ENCODE measurements at places on chromosomes 12 and 14. TPM values are rescaled to one million over a fixed set of nuclear protein-coding genes. Genes with fewer than 3 reads are reported as not detected.

Gene NDUFA12
- 108 TPM for total RNA-seq

Gene CPNE6
- not detected for total RNA-seq

Gene ESRRB
- not detected for total RNA-seq

Gene CD4
- total RNA-seq: 3.2 TPM

Gene SCN8A
- not detected for total RNA-seq

Gene ALDH2
- total RNA-seq: 38.9 TPM

Gene PRR4
- 7.1 TPM for total RNA-seq

Gene KRT72
- not detected for total RNA-seq

Gene MYH6
- not detected for total RNA-seq

Gene MGP
- total RNA-seq: 89.3 TPM

Gene MAP1LC3B2
- total RNA-seq: 1.4 TPM

Gene CMTM5
- not detected for total RNA-seq

Gene PAPLN
- 0.15 TPM for total RNA-seq

DNA sequence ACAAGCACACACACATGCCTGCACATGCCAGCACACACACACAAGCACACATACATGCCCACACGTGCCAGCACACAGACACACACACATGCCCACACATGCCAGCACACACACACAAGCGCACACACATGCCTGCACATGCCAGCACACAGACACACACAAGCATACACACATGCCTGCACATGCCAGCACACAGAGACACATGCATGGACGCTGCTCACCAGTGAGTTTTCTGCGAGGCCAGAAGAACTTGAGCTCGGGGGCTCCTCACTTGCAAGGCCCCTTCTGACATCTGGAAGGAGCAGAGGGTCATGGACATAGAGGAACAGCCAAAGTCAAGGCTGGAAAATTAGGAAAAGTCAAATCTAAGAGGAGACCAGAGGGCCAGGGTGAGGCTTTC lies 61.2 kb upstream of the BCL11B start:
- DNase-seq: no peak

GRCh38 chr12:48947727-48948126 lies 9.6 kb downstream of the ARF3 start:
- DNase-seq: peak; percentile 54

- no peak for DNase-seq
Measured at GRCh38 chr12:122749569-122750332, 2.9 kb upstream of the DENR start.

DNA sequence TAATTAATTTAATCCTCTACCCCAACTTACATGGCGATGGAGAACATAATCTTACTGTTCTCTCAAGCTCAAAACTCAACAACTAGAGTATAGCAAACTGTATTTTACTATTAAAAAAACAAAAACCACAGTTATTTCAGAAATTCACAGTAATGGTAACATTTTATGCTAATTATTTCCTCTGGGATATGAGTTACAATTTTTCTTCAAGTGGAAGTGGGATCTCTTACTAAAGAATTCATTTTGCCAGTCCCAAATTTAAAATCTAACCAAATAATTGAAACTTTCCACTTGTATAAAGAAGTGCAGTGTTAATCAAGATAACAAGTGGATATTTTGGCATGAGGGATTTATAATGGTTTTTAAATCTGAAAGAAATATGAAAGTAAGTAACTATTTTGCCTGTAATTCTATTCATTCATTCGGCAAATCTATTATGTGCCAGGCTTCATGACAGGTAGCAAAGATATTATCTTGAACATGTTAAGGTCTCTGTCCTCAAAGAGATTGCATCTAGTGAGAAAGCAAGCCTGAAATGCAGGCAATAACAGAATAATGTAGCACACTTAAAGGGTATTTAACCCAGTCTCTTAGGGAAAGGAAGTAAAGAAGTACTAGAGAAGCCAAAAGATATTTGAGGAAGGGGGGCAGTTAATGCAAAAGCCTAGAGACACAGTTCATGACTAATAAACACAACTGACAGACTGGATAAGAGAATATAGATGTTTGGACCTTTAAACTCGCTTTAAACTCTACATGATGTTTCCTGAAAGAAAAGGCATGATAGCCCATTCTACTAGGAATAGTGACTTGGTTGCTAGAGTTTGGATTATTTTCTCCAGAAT lies 44.0 kb downstream of the TAOK3 start:
- DNase-seq: no peak

DNA sequence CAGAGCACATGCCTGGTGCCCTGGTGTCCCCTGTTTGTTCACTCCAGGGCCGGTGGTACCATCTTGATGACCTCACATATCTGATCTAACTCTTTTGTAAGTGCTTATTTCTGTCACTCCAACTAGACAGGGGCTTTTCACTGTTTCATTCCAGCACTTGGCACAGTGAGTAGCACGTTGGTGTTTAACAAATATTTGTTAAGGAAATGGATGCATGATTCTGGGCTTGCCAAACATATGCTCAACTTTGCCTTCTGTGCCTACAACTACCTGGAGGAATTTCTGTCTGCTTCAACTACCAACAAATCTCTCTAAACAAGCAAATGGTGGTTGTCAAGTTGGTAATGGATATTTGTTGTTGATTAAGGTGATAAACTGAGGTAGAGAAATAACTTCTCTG lies 31.6 kb downstream of the PDE6H start:
- DNase-seq: no peak

GRCh38 chr12:52043386-52044212 lies 7.6 kb upstream of the NR4A1 start:
- DNase-seq: peak; percentile 30

GRCh38 chr12:113766131-113766878 lies 199.8 kb downstream of the RBM19 start:
- DNase-seq: no peak

- DNase-seq: no peak
Measured at GRCh38 chr12:76504606-76505005, 55.0 kb downstream of the OSBPL8 start.

DNA sequence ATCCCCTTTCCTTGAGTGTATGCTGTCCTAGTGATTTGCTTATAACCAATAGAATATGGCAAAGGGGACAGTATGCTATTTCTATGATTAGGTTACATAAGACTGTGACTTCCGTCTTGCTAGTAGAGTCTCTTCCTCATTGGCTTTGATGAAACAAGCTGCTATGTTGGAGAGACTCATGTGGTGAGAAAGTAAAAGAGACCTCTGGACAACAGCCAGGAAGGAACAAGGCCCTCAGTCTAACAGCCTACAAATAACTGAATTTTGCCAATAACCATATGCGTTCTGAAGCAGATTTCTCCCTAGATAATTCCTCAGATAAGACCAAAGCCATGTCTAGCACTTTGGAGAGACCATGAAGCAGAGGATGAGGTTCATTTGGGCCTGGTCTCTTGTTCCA lies 134.5 kb upstream of the NAV3 start:
- DNase-seq: no peak

- no peak for DNase-seq
Measured at GRCh38 chr12:64057706-64058105, 164.4 kb downstream of the KICS2 start.

- no peak for DNase-seq
Measured at GRCh38 chr14:96098309-96098998, 59.3 kb downstream of the C14orf132 start.

DNA sequence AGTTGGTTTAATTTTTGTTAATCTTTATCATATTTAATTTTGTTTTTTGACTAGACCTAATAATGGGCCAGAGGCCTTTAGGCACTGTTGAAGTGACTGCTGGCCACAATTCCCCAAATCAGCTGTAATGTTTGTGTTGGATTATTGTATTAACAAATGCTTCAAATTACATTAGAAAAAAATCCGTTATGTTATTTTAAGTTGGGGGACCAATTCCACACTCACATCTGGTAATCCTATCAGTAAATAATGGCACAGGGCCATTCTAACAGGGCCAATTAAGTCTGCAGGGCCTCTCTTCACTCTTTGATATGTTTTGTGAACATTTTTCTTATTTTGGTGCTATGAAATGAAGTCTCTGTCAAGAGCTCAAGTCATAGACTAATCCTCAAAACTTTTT lies 39.6 kb downstream of the CHST11 start:
- DNase-seq: no peak

GRCh38 chr12:67735868-67736267 lies 87.3 kb downstream of the DYRK2 start:
- no peak for DNase-seq

DNA sequence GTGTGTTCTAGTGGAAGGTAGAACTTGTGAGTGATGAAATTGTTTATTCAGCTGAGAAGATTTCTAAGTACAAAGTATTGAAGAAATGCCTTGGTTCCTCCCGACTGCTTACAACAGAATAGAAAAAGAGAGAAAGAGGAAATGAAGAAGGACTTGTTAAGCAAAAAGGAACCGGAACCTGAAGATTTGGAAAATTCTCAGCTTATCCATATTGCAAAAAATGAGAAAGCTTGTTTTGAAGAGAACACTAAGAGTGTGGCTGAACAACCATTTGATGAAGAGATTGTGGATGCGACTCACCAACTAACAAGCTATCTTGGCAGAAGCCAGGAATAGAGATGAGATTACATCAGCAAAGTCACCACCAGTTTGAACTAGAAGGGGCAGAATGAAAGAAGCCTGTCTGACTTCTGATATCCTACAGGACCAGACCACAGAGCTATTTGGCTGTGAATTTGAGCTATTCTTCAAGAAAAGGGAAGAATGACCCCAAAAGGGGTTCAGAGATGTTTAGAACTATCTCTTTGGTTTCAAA lies 15.1 kb downstream of the NDUFA9 start:
- DNase-seq: no peak
